ENCODE measurements at places on chromosomes 16 and 17.
A peak's percentile ranks its signal among the peaks of the same experiment; 100 is the strongest.

- no peak for DNase-seq
Observed at GRCh38 chr17:43014649-43015542, 7.3 kb downstream of the VAT1 start.

GRCh38 chr16:27152121-27152520, 51.2 kb upstream of the KDM8 start:
- DNase-seq, result no peak

- DNase-seq, result no peak
Observed at GRCh38 chr17:69516911-69517310, 102.4 kb downstream of the MAP2K6 start.

DNA sequence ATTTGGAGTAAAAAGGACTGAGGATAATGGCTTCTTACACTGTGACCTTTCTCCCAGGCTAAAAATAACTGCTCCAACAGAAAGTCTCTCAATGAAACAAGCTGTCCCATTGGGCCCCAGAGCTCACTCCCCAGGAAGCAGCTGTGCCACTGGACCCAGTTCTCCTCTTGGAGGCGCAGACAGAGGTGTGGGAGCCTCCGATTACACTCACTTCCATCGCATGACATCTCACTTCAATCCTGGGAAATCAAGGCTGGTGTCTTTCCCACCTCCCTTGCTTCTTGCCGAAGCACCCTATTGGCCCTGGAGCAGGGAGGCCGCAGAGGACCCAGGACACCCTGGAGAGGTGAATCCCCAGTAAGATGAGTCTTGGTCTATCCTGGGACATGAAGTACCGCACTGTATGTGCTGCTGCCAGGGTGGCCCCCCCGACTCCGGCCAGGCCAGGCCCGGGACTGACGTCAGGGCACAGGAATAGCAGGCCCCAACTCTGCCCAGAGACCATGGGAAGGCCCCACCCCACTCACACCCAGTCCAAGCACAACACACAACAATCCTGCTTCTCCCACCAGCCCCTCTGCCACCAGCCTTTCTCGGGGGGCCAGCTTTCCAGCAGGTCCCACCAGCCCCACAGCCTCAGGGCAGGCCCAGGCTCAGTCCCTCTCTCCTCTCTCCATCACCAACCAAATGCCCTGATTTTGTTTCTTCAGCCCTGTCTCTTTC, 29.5 kb downstream of the SRL start:
- no peak for DNase-seq

- no peak for DNase-seq
Observed at GRCh38 chr17:51147650-51148049, 5.7 kb upstream of the NME1 start.

DNA sequence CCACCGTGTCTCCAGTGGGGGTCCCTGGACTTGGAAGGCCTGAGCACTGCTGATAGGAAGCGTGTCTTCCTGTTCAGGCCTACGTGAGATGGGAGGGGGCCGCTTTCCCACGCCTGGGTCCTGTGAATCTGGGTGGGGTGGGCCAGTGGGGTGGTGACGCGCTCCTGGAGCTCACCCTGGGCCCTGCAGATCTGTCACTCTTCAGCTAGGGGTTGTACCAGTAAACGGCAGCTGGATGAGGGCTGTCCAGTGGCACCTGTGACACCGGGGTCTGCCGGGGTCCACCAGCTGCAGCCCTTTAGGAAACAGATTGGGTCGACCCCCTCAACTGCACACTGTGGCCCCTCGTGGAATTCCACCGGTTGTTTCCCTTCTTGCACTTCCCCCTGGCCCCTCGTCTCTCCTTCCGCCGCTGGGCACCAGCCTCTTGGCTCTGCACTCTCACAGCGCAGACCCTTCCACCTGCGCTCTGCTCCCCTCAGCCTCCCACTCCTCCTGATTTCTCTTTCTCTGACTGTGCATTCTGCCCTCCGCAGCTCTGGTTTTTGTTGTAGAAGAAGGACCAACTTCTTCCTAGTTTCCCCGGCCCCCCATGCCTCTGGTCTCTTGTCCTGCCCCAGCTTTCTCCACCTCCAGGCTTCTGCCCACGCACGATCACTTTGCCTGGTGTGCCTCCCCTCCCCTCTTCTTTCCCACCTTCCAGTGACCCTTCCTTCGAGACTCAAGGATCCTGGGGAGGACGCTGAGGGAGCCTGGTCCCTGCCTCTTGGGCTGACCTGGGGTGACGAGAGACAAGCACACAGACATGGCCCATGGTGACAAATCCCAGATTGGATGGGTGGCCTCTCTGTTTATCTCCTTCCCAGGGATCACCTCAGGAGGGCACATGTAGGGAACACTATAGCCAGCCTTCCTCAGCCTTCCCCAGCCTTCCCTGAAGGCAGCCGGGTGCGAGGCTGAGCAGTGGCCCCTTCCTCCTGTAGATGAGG, 4.8 kb downstream of the MRC2 start:
- no peak for DNase-seq

DNA sequence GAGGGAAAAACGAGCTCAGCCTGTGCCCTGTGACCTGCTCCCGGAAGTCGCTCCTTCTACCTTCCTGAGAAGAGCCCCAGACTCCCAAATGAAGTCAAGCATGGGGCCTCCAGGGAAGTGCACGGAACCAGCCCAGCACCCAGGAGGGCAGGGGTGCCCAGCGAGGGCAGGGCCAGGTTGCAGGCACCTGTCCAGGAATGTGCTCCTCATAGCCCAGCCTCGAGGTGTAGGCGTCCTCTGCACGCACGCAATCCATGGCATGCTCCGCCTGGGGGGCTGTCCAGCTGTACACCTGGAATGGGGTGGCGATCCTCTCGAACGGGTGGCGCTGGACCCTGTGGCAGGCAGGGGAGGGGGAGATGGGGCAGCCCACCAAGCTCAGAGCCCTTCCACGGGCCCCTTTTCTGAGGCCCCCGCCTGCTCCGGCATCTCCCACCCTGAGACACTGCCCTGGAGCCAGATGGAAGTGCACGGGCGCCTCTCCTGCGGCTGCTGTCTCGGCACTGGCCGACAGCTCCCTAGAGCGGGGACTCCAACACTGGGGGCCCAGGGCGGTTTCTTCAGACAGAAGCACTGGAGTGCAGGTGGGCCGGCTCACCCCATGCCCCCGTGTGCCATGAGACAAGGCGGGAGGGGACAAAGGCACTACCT, 10.9 kb downstream of the CLUH start:
- DNase-seq, result no peak

DNA sequence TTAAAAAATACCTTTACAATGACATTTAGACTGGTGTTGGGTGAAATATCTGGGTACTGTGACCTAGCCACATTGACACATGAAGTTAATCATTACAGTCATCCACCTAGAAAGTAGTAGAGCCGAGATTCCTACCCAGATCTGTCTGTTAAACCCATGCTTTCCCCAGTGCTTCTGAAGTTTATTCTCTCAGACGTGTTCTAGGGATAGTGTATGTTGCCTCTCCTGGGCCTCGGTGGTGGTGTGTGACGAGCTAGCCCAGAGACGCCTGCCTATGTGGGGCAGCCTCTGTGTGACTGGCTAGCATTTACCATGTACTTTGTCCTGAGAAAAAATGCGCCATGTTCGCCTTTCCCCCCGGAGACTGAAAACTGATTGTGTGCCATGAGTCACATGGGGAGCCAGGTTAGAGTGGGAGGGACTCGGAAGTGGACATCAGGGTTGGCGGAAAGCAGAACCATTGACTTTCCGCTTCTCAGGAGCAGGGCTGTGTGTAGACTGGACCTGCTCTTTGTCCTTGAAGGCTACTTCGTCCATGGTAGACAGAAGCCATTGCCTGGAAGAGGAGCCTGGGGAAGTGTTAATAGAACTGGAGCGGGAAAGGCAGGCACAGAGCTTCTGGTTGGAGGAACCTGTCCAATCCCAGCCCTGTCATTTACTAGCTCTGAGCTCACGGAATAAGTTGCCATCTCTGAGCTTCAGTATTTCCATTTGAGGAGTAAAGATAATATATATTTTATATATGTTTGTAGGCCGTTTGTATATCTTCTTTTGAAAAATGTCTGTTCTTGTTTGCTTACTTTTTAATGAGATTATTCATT, 235.5 kb downstream of the SNX29 start:
- no peak for DNase-seq

DNA sequence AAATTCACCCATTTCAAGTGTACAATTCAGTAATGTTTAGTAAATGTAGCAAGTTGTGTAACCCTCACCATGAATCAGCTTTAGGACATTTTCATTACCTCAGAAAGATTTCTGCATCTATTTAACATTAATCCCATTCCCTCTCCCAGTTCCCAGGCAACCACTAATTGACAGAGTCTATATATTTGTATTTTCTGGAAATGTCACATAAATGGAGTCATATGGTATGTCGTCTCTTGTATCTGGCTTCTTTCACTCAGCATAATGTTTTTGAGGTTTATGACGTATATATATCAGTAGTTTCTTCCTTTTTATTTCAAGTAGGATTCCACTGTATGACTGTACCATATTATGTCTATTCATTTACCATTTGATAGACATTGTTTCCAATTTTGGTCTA, 199.8 kb downstream of the CYB561 start:
- no peak for DNase-seq

DNA sequence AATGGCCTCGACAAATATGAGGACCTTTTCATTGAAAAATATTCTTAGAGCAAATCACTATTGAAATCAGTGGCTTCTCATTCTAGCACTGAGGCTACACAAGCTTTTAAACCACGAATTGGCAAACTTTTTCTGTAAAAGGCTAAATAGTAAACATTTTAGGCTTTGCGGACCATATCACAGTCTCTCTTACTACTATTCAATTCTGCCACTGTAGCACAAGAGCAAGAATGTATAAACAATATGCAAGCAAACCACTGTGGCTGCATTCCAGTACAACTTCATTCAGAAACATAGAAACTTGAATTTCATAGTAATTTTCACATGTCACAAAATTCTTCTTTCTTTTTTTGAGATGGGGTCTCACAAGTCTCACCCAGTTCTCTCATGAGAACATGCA, 49.1 kb downstream of the PHLPP2 start:
- no peak for DNase-seq

DNA sequence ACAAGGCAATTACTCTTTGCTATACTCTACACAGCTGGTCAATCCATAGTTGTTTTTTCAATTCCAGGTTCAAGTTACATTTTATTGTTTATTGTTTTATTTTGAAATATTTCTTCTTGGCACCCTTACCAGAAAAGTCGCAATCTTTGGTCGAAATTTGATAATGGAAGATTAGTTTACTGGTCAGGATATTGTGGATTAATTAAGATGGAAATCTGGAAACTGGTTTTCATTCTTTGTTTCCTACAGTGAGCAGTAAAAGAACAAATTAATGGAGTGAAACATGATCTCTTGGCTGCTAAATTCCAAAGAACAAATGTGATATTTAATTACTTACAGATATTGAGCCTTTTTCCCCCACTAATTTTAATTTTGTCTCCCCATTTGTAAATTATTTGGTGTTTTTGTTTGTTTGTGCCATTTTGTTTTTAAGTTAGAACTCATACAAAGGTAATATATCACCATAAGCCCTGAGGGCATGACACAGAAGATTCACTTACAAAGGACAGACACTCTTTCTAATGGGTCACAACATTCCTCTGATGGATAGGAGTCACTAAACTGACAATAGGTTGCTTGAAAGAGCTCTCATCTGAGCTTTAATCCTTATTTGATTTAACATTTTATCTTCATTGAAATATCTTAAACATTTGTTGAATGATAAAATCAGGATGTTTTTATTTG, 700.2 kb downstream of the KCNJ2 start:
- no peak for DNase-seq

DNA sequence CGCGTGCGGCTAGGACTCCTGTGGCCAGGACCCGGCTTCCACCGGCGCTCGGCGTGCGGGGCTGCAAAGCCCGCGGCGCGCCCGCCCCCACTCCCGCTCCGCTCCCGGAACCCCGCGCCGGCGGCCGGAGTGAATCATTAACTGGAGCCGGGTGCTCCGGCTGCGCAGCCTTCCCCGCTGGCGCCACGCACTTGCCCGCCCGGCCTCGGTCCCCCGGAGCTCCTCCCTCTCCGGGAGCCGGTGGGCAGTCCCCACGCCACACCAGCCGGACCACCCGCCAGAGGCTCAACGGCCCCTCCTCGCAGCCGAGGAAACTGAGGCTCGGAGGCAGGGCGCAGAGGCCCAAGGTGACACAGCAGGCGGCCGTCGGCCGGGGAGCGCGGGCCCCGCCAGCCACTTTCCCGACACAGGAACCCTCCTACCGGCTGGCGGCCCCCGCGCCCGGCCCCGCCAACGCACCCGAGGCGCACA, 580 bp downstream of the BCAR1 start:
- peak; percentile 26 for DNase-seq

GRCh38 chr16:49890876-49891275, 35.0 kb upstream of the ZNF423 start:
- DNase-seq, result peak; percentile 60

DNA sequence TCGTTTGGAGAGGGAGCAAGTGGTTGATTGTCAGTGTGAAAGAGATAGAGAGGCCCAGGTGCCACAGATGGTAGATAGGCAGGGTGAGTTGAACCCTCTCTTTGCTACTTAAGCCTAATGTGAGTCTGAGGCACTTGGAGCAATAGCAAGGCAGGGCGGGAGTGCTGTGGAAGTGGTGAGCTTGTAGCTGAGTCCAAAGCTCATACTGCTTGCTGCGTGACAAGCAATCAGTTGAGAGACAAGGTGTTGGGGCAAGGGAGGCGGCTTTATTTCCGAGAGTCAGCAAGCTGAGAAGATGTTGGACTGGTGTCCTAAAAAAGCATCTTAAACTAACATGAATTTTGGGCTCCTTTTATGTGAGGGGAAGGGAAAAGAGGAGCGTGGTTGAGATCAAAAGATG, 112.9 kb upstream of the ZKSCAN2 start:
- DNase-seq, result no peak

DNA sequence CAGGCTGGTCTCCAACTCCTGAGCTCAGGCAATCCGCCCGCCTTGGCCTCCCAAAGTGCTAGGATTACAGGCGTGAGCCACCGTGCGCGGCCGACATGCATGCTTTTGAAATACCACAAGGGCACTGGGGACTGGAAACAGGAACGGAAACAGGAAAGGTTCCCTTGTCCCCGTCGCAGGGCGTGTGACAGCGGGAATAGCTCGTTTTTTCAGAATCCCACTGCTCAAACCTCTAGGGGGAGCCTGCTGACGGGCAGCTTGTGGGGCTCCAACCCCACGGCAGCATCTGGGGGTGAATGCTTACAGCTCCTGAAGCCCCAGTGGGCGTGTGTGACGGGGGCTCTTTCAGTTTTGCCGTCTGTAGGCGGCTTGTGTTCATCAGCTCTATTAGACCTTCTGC, 18.8 kb upstream of the ASGR2 start:
- peak; percentile 39 for DNase-seq

GRCh38 chr17:67818110-67819002, 6.9 kb upstream of the BPTF start:
- DNase-seq, result no peak

GRCh38 chr16:69579783-69580481, 14.2 kb downstream of the NFAT5 start:
- DNase-seq, result no peak

- no peak for DNase-seq
Observed at GRCh38 chr16:78605548-78606101, 506.2 kb downstream of the WWOX start.

GRCh38 chr16:48137822-48138221, 18.0 kb downstream of the ABCC12 start:
- DNase-seq, result no peak

GRCh38 chr17:75090871-75091854, 3.4 kb downstream of the SLC16A5 start:
- DNase-seq, result no peak

All from activated naive CD4-positive, alpha-beta T cell treated with anti-CD3 and anti-CD28 coated beads for 36 hours (primary cell).